Stimulated activated CD4-positive, alpha-beta T cell treated with anti-CD3 and anti-CD28 coated beads, TNF-alpha, amount 100 ng/mL, for 4 hours (primary cell): ENCODE measurements at places on chromosomes 5 and 9.

DNA sequence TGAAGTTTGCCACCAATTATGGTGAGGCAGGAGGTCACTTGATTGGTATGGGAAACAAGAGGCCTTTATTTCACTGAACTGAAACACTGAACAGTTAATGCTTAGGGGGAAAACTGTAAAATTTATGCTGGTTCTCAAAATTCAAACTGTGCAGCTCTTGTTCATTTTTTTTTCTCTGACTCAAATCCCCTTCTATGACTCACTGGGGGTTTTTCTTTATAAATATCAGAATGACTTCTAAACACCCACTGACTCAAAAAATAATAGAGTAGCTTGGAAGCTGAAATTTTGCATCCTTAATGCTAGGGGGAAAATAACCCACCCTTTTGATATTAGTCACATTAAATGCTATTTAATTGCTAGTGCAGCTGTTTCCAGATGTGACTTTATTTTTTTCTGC, 24.1 kb upstream of the OTP start:
- DNase-seq: no peak

GRCh38 chr9:20749496-20750198, 65.6 kb downstream of the FOCAD start:
- DNase-seq: no peak

- DNase-seq: no peak
Measured at GRCh38 chr5:61023131-61023530, 78.1 kb downstream of the NDUFAF2 start.

GRCh38 chr5:61744690-61745619, 412.9 kb downstream of the ZSWIM6 start:
- DNase-seq: no peak

DNA sequence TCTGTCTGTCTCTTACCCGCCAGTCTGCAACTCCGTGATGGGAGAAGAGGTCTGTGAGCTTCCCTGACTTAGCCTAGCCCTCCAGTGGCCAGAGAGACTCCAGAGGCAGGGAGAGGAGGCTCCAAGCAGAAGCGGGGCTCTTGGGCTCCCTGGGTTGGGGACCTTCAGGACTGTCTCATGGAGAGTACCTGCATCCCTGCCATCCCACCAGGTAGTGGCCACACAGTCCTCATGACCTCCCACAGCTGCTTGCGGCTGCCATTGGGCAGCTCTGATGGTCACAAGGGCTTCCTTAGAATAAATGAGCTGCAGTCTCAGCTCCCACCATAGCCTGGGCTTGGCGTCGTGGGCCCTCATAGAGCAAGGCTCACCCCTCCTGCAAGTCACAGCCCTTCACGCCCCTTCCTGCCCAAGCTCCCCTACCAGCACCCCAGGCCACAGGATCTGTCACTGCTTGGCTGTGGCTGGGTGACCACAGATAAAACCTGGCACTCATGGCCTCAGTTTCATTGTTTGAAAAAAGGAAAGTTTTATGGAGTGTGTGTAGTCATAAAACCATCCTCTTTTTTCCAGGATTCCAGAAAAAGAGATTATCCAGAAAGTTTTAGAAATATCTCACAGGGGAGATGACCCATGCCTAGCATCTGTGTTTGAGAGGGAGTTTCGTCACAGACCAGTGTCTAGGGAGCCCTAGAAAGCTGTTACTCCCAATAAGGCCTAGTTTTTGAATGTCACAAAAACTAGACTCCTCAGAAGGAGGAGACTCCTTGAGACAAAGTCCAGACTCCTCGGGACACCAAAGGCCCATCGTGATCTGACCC, 48.4 kb downstream of the PPARGC1B start:
- no peak for DNase-seq

- DNase-seq: no peak
Measured at GRCh38 chr9:130054325-130054786, 650 bp downstream of the GPR107 start.

GRCh38 chr5:149667084-149667828, 62.9 kb upstream of the PPARGC1B start:
- no peak for DNase-seq

DNA sequence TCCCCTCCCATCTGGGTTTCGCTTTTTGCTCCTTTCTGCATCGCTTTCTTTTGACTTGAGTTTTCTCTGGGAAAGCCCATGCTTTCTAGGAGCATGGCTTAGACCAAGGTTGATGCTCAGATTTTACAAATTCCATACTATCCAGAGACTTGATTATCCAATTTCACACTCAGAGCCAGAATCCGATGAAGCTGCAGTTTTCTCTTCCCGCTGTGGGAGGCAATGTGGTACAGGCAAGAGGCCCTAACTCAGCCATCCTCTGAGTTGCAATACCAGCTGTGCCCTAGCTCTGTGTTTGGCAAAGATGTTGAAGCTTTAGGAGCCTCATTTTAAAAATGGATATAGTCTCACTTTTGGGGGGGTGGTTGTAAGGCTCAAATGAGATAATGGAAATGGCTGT, 85.1 kb downstream of the BRINP1 start:
- DNase-seq: no peak

DNA sequence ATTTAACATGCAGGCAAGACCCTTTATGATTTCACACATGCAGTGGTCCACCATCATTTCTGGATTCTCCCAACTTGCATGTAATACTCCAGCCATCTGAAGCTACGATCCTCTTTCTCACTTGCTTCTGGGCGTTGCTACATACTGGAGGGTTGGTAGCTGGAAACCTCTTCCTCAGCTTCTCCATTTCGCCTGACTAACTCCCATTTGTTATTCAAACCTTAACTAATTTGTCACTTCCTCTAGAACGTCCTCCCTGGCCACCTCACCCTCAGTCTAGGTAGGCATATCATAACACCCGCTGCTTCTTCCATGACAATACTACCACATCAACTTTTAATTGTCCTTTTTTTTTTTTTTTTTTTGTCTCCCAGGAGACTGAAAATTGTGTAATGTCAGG, 72.6 kb upstream of the EQTN start:
- no peak for DNase-seq

GRCh38 chr5:134069553-134069952, 44.9 kb upstream of the TCF7 start:
- DNase-seq: no peak

DNA sequence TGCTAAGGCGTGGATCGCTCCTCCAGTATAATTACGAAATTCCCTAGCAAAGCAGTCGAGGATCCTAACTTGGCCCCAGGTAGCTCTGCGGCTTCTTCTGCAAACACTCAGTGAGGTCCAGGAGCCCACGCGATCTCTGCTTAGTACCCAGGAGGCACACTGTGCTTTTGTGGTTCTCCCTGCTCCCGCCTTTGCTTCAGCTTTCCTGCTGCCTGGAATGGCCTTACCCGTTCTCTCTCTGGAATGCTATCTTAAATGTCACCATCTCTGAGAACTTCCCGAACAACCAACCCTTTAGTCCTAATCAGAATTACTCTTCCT, 639 bp downstream of the INVS start:
- DNase-seq: no peak

DNA sequence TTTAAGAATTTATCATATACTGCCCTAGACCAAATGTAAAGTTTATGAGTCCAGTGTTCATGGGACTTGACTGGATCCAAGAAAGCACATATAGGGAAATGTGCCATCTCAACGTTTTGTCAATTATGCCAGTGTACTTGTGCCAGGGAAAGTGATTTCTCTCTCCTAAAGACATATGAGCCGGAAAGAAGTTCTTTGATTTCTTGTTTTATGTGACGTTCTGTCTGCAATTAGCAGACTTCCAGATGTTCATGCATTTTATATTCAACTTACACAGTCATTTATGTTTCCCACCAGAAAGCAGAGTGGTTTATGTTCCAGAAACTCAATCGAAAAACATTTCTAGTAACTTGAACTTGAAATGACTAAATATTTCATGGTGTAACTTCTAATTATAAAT, 203.8 kb downstream of the FAM170A start:
- no peak for DNase-seq

GRCh38 chr9:6605202-6605601, 40.3 kb downstream of the GLDC start:
- DNase-seq: no peak

GRCh38 chr5:165882099-165882498, 2376.7 kb downstream of the MAT2B start:
- DNase-seq: no peak

GRCh38 chr5:137611011-137611580, 112.0 kb upstream of the SPOCK1 start:
- no peak for DNase-seq

DNA sequence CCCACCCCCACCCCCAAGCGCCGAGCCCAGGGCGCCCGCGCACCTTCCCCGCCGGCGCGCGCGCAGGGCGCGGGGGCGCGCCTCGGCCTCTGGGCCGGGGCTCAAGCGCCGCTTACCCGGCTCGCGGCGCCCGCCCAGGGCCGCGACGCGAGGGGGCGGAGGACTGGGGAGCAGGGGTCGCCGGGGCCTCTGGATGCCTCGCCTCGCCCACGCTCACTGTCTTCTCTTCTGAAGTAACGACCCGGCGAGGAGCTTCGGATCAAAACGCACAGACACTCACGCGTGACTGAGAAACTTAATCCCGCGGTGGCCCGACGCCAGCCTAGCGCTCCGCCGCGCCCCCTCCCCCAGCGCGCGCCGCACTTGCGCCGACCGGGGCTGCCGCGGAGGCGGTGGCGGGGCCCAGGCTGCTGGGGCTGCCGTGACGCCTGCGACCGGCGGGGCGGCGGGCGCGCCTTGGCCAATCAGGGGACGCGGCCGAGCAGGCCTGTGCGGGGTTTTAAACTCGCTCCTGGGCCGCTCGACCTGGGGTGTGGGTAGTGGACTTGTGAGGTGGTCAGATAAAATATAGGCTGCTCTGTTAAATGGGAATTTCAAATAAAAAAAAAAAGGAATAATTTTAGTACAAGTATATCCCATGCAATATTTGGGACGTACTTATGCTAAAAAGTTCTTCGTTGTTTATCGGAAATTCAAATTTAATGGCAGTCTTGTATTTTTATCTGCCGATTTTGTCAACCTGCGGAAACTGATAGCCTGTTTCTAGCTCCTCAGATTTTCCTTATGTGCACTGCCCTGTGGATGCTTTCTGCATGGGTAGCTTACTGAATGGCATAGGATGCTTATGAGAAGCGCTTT, at the start of gene MPDZ:
MPDZ (minus strand) TSS at position 409 of the 858 bp plus-strand sequence. CDS start 29,377 bp downstream, outside the sequence.
- no peak for DNase-seq

GRCh38 chr9:109739760-109740159, 40.2 kb upstream of the PALM2AKAP2 start:
- no peak for DNase-seq

DNA sequence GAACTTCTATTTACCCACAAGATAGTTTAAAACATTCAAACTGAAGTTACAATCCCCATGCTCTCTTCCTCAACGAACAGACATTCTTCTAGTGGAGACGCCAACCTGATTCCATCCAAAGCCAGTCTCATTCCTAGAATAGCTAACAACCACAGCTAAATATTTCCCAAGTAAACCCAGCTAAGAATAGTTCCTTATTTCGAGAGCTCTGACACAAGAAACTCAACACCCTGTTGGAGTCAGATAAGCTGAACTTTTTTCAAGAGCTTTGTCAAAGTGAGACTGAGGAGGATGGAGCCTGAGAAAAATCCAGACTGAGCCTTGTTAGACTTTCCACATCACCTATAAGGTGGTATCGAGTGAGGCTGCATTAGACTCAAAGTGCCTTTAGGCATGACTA, 56.7 kb upstream of the RPS23 start:
- no peak for DNase-seq

GRCh38 chr5:53246042-53246836, 136.7 kb upstream of the MOCS2 start:
- DNase-seq: no peak

GRCh38 chr5:65151614-65152013, 330.1 kb downstream of the ADAMTS6 start:
- DNase-seq: no peak

DNA sequence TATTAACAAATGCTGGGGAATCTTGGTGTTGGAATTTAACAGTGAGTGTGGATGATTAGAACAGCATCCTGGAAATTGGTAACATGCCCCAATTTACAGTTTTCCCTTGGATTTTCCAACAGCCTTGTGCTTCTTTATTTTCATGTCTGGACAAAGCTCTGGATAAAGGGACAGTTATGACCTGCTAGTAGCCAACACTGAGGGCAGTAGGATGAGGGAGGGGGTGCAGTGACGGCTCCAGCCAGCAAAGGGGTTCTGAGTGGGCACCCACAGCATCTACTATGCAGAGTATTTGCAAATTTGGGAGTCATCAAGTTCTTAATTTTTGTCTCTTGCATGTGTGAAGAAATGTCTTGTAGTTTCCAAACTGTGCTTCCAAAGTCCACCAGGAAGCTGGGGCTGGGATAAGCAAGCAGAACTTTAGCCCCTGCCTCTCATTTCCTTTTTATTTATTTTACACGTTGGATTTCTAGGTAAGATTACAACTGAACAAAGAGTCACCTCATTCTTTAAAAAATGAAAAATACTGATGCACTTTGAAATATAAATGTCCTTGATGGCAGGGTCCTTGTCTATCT, 63.0 kb upstream of the SELENOP start:
- DNase-seq: no peak

- DNase-seq: no peak
Measured at GRCh38 chr5:131528682-131529081, 106.3 kb downstream of the RAPGEF6 start.

DNA sequence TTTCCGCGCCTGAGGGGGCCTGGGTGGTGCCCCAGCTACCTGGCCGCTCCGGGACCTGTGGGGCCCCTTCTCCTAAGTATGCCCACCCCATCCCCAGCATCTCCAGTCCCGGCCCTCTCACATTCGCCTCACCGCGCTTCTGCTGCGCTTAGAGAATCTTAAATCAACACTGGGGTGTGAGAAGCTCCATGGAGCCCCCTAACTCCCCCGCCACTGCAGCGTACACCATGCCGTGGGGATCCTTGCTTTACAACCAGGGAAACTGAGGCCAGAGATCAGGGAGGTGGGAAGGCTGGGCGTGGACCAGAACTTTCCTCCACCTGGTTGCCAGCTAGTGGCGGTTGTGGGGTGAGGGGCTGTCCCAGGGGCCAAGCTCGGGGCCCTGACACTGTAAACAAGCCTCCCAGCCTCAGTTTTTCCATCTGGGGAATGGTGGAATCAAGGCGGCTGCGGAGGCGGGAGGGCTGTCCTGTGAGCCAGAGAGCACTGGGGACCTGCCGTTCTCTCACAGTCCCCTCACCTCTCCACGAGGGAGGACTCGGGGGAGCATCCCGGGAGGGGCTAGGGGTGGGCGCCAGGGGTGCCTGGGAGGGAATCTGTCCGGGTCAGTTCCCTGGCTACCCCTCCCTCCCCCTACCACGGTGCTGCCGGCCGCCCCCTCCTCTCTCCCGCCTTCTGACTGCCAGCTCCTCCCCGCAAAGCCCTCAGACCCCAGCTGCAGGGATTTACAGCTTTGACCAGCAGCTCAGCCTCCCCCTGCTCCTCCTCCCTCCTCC, 161.2 kb downstream of the C9orf50 start:
- no peak for DNase-seq

DNA sequence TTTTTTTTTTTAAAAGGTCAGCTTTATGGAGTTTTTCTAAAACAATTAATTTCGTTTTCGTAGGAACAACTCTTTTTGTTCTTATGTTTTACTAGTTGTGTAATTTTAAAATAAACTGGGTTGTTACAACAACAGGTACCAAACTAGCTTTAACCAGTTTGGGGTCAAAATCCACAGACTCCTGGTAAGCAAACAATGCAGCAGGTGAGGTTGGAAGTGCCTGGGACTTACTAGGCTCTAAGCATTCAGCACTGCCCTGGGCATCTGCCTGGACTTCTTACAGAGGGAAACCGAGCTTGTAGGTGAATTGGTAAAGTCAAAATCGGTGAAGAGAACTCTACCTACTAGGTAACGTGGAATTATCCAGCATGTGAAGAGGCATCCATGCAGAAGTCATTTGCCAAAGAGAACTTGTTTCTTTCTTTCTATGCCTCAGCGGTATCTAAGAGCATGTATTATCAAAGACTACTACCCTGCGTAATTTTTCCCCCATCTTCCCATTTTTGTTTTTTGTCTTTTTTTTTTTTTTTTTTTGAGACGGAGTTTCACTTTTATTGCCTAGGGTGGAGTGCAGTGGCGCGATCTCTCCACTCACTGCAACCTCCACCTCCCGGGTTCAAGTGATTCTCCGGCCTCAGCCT, 145.4 kb downstream of the KCTD16 start:
- DNase-seq: no peak
